ENCODE measurements at places on chromosomes 16 and 17.

DNA sequence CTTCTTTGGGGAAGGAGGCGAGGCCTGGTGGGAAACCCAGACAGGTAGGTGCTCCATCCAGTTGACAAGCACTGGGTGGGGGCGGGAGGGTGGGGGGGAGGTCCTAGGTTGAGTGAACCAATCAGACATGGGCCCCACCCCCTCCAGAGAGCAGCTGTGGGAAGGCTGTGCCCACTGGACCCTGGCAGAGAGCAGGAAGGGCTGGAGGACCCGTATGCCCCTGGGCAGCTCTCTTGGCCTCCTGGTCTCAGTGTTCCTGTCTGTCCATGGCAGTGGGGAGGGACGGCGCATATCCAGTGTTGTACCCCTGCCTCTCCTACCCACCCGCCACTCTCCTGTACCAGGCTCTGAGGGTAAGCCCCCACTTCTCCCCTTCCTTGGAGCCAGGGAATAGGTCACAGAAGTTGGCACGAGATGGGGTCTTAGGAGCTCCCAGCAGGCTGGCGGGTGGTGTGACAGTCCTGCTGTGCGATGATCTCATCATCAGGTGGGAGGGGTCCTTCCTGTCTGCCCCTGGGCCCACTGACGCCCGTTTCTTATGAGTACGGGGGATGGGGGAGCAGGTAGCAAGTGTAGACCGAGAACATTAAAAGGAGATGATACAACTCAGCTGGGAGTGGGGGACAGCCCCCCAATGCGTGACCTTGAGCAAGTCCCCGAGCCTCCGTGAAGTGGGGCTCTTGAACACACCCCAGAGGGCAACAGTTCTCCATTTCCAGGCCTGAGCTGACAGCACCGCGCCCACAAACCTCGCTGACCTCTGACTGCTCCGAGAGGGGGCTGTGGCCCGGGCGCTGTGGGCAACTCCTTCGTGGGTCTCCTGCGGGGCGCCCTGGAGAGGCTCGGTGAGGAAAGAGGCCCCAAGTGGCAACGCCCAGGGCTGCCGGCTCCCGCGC is 1.2 kb upstream of the ZFPM1 start:
- DNase-seq: no peak

DNA sequence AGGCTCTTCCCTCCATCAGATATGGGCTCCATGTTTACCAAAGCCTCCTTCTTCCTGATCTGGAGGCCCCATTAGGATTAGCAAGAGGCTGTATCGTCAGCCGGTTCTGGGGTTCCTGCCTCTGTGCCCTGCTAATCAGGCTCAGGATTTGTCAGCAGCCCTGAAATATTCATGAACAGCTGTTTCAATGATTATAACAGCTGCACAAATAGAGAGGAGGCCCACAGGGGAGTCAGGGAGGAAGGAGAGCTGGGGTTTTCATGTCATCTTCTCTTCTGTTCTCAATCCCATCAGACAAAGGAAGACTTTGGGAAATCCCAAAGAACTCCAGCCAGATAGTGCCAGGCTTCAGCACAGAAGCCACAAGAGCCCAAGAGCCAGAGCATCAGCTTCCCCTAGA is 72.3 kb upstream of the MMP2 start:
- DNase-seq: no peak

- DNase-seq: peak; percentile 32
Measured at GRCh38 chr17:30292286-30292858, 628 bp upstream of the BLMH start.

DNA sequence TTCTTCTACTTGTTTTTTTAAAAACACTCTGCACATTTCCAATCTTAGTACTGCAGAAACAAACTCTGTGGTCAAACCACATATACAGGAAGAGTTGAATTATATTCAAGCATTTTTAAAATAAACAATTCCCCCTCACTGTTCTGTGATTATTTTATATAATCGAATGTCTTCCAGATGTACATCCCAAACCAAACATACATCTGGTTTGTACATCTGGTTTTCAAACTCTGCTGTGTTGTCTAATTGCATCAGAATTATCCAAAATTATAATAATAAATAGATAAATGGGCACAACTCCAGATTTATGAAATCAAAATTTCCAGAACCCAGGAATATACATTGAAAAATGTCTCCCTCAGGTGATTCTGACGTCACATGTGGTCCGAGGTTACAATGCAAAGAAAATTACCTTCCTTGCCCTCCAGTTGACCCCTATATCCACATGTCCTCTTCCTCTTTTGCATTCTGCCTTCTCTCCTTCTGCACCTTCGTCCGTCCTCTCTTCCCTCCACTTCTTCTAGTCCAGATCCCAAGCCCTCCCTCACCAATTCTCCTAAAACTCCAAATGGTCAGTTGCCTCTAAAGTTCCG is 13.3 kb upstream of the CCDC144A start:
- DNase-seq: no peak

DNA sequence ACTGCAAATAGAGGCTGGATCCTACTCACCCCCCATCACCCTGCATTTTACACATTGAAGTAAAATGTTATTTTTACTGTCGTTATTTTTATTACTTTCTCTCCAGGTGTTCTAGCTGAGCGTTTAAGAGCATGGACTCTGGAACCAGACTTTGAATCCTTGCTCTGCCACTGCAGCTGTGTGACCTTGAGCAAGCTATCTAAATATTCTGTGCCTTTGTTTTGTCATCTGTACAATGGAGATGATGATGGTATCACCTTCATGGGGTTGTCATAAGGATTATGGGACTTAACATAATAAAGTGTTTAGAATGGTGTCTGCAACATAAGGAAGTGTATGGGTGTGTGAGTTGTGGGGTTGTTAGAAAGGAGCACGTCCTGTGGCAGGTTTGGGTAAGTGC is 17.8 kb downstream of the MSI2 start:
- no peak for DNase-seq

DNA sequence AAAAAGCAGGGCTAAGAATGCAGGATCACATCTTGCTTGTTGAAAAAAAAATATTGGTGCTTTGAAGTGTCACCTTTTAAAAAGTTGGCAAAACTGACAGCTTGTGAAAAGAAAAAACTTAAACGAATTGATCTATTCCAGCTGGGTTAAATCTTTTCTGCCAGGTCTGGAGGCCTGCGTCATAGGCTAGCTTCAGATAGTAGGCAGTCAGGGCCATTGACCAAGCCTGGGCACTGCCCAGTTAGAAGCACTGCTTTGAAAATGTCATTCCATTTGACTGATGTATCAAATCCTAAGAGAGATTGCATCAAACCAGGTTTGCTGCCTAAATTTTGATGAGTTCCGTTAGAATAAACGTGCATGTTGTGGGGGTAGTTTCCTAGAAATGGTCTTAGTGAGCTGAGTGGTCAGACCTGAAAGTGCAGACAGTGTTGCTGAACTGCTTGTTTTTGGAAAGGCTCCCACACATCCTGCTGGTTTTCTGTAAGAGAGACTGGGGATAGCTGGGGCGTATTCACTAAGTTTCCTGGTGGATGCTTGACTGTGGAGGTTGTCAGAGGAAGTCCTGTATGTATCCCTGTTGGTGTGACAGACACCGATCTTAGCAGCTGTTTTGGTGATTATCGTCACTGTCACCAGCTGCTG is 38.8 kb downstream of the NUP88 start:
- DNase-seq: no peak

- DNase-seq: no peak
Measured at GRCh38 chr16:65940711-65941110, 425.8 kb upstream of the CDH5 start.

All from pons (tissue), 1 donor.